ENCODE measurements at places on chromosomes 3 and 15.

- DNase-seq, result no peak
These were observed 139.7 kb upstream of the CMC1 start for GRCh38 chr3:28101705-28102104.

DNA sequence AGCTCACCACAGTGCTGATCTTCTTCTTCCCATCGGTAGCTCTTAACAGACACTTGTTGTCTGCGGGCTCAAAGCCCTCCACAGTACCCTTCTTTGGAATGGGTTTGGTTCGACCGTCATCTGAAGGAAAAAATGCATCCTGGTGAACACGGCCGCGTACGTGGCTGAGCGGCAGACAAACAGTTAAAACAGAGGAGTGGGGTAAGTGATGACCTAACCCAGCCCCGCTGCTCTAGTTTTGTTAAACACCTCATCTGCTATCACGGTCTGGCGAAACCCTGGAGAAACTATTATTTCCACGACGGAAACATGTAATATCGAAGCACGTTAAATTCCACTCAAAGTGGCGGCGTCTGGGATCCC, 725 bp downstream of the SRP14 start:
- no peak for DNase-seq

GRCh38 chr15:78050826-78051225, 26.7 kb downstream of the TBC1D2B start:
- no peak for DNase-seq

DNA sequence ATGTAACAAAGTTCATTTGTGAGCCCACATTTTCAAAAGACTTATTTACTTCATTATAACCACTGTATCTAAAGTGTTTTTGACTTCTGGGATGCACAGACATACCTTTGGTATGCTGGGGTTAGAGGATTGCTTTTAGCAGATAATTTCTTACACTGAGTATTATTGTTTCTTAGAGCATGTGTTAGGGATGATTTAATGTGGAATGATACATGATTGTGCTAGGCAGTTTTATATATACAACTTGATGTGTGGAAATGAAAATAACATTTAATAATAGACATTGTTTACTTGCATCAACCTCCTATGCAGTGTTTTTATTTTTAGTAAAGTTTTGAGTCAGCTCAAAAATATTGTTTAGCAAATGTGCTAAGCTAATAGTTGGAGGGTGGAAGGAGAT, 3.4 kb downstream of the KIF23 start:
- no peak for DNase-seq

Data from stimulated activated CD4-positive, alpha-beta T cell treated with anti-CD3 and anti-CD28 coated beads, Interleukin-4, amount 100 ng/mL, for 1 hour (primary cell).